Left cardiac atrium (tissue), 4 donors: ENCODE measurements at places on chromosomes 2 and 18.

DNA sequence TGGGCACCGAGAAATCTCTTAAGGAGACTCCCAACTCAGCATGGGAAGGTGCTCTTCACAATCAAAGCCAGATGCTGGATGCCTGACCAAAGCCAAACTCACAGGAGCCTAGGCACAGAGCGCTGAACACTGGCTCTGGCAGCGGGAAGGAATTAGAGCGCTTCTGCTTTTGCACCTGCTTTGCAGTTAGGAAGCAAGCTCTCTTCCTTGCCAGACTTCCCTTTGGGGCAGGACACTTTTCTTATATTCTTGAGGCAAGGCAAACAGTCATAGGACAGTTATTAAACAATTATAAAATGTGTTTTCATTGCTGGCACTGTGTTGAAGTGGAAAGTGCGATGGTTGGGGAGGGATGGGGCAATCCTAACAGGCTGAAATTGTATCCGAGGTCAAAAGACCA lies 79.6 kb upstream of the DNMT3A start:
- DNase-seq, result no peak

DNA sequence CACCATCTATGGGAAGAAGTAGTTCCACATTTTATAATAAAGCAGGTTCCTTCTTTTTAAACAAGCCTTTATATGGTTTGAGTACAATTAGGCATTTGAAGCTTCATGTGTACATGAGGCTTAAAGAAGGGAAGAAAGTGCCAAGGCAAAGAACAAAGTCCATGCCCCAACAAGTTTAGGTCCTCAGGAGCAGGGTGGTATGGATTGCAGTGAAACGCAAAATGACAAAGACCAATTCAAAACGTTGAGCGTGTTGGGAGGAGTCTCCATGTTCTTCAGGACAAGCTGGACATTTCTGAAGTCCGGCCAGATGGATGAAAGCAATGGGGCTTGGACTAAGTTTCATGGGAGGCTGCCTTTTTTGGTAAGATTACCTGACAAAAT lies 78.8 kb upstream of the FZD5 start:
- no peak for DNase-seq

- no peak for DNase-seq
These were observed 5.2 kb downstream of the ARHGAP25 start for GRCh38 chr2:68739595-68740399.

DNA sequence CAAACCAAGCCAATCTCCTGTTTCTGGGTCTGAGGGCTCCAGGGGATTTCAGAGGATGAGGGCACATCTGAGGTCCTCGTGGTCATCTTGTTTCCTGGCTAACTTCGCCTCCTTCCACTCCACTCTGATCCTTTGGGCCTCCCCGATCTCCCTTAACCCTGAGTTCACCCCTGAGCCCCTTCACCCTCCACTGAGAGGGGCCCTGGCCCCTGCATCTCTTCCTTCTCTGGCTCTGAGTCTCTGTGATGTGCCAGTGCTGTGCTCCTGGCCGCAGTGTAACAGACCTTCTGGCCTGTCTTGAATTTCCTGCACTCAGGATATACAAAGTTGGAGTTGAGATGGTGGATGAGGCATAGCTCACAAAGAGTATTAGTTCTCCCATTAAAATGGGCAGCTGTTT lies 84.7 kb upstream of the BOD1L2 start:
- no peak for DNase-seq

- no peak for DNase-seq
These were observed 73.0 kb upstream of the YWHAQ start for GRCh38 chr2:9703701-9704221.

GRCh38 chr2:231677632-231678104 lies 30.7 kb upstream of the PTMA start:
- peak; percentile 80 for DNase-seq

DNA sequence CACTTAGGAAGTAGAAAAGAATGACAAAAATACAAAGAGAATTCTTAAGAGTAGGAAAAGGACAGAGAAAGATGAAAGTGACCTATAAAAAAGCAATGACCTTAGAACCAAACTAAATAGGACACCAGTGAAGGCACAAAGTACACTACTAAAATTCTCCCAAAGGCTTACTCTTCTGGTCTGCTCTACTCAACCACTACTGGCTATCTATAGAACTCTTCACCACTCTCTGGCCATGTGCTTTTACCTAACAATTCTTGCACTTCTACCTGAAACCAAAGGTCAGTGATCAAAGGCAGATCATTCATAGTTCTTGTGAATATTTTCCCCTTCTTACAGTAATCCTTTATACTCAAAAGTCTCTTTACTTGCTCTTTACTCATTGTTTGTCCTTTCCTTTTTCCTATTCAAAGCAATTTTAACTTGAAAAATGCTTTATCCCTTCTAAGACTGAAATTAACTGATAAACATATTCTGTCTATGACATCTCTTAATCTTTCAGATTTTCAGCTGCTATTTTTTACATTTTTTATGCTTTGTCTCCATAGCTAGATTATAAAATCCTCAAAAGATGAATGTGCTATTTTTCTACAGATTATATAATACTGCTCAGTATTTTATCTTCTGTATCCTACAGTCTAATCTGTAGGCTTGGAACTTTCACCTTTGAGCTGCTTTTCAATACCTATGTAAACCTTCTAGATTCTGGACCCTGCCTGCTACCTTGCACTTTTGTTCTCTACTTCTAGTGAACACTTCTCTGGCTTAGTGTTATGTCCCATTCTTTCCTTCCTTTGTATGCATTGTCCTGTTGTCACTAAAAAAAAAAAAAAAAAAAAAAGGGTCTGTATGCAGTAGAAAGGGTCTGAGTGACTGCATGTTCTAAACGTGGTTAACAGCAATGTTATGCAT lies 64.6 kb downstream of the NCKAP1 start:
- no peak for DNase-seq

DNA sequence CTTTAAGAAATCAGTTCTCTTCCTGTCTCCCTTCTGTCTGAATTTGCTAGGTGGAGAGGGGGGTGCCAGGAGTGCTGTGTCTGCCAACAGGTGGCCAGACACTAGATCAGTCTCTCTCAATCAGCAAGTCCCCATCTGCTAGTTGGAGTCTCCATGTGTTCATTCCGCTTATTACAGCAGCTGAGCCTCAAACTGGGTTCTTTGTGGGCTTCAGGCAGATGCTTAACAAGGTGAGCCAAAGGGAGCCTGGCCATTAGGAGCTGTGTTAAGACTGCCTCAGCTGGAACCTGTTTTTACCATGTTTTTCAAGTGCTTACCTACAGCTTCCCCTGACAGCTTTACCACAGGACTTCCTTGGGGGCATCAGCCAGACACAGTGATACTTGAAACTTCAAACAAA lies 401.9 kb downstream of the LRP1B start:
- DNase-seq, result no peak

DNA sequence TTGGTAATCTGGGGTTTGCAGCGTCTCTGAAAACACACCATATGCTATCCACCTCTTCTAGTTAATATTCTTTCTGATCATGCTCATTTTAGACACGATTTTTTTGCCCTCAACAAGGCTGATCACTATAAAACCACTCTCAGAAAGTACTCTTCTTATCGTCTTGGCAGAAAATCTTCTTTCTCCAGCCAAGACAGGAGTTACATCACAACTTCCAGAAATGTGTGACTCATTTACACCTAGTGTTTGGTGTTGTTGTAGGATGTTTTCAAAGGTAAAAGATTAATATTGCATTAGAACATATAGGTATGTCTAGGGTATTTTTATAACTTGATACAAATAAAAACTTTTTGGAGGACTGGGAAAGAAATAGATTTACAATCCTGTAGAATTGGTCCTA lies 138.5 kb upstream of the NETO1 start:
- no peak for DNase-seq

DNA sequence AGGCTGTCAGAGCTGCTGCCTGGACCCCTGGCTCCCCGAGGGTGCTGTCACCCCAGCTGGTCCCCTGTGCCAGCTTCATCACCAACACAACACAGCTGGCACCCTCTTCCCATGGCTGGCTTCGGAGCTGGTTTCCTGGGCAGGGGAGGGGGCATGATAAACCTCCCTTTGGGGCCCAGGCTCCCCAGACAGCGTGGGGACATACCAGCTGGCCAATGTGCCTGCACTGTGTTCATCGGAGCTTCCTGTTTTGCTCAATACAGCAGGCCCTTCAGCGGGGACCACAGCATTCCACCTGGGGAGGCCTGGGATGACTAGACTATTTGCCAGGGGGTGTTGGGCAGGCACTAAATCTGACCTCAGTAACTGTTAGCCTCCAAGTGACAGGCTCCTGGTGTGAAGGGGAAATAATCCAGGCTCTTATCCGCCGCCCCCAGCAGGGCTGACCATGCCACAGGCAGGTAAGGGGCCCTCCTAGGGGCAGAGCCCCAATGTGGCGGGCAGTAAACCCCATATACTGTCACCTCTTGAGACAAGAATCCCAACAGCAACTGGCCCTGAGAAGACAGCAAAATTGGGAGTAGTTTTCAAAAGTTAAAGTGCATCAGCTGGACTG lies 44.6 kb downstream of the EMX1 start:
- DNase-seq, result no peak

DNA sequence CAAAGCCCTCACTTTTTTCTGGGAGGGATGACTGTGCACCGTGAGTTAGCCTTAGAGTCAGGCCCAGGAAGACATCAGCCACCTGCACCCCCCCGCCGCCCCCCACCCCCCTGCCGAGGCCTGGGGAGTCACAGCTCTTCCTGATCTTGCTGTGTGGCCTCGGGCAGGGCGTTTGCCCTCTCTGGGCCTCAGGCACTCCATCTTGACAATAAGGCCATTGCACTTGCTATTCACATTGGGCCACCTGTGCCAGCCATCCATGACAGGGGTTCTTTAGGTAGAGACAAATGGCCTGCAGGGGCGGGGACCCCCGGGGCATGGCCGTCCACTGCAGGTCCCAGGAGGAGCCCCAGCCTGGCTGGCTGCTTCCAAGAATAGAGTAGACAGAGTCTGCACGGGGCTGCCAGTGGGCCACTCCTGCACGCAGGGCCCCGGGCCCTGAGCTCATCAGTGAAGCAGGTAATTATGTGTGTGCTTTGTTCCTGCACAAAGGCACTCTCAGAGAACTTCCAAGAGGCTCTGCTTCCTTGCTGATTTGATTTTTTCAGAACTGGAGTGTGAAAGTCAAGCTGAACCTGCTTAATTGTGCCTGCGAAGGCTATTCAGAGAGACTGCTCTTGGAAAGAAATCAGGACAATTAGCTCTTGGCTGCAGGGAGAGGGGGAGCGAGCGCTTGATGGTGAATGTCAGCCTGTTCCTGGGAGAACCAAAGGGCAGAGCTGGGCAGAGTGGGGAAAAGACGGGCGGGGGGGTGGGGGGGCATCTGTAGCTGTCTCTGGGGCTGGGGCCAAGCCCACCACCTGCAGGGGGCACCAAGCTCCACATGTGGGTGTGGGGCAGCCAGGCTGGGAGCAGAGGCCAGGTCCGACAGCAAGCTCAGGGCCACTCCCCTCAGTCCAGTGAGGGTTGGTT lies 40.3 kb downstream of the RRM2 start:
- no peak for DNase-seq

GRCh38 chr2:45404807-45405297 lies 206.2 kb downstream of the SRBD1 start:
- no peak for DNase-seq
